Liver (tissue), 10 donors: ENCODE measurements at places on chromosomes 2 and 18. TPM values are rescaled to one million over a fixed set of nuclear protein-coding genes. Genes with fewer than 3 reads are reported as not detected.

- DNase-seq, result no peak
Observed at GRCh38 chr2:151251012-151251411, 10.7 kb downstream of the RBM43 start.

GRCh38 chr2:8154270-8154669 lies 527.6 kb upstream of the ID2 start:
- no peak for DNase-seq

DNA sequence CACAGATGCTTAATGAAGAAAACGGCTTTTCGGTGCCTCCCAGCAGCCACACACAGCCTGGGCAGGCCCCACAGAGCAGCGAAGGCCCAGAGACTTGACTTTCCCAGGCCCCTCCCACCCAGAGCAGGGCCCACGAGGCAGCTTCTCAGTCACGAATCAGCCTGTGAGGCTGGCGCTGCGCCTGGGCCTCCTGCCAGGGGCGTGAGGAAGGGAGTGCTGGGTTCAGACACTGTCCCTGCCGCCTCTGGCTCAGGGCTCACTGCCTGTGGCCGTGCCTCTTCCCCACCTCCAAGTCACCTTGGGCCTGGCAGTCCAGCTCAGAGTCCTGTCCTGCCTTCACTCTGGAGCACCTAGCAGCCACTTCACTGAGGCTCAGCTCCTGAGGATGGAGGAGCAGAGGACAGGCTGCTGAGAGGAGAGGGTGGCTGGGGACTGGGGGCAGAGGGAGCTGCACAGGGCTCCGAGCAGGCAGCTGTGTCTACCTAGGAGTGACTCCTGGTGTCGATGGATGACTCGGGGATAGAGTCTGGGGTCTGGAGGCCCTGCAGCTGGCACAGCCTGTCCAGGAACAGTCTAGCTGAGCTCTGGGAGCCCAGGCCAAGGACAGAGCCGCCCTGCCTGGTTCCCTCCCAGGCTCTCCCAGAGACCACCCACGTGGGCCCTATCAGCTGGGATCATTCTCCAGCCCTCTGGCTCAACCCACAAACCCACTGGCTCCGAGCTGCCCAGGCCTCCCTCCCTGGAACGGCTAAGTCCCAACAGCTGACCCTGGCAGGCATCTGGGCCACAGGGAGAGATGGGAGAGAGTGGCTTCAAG lies 36.4 kb upstream of the FOSL2 start:
- peak; percentile 69 for DNase-seq

DNA sequence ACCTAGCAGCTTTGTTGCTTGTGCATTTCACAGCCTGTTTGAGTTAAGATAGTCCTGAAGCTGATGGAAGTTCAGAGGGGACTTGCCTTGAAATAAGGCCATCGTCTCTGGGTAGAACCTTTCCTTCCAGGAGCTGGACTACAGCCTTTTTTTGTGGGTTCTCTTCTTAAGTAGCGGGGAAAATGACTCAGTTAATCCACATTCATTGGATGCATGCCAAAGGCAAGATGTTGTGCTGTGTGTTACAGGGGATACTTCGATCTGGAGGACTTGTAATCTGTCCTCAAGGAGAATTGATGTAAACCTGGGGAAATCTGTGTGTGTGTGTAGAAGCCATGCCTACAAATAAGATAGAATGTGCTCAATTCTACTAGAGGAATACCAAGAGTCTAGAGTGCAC lies 46.8 kb downstream of the RPIA start:
- peak; percentile 19 for DNase-seq

GRCh38 chr2:61210332-61210981 lies 48.5 kb downstream of the C2orf74 start:
- no peak for DNase-seq

GRCh38 chr2:766255-766654 lies 89.0 kb upstream of the TMEM18 start:
- no peak for DNase-seq

DNA sequence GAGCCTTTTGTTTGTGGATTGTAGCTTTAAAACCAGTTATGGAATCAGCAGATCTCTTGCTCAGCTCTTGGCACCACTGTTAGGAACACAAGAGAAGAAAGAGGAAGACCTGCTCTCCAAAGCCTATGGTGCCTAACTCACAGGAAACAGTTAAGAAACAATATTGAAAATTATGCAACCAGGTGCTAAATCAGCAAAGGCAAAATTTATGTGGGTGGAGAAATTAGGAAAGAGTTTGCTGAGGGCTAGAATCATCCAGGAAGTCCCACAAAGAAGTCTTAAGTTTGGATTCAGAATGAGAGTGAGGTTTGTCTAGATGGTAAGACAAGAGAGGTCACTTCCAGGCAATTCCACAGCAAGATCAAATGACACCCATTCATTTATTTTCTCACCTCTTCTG lies 49.4 kb downstream of the AOX1 start:
- DNase-seq, result no peak

DNA sequence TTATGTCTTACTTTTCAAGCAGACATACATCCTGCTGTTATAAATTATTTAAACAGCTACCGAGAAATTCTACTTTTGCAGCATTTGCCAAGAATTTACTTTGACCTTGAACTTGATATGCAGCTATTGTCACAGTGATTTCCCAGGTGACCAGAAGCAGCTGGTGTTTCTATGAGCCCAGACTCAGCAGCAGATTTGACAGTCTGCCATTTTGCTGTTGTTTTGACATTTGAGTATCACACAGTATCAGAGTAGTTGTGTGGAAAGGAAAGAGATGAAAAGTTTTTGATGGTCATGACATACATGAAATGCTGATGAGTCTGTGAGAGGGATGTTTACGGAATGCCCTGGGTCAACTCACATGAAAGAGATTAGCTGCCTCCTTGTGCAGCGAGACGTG lies 6.6 kb upstream of the CCDC195 start:
- DNase-seq, result no peak

DNA sequence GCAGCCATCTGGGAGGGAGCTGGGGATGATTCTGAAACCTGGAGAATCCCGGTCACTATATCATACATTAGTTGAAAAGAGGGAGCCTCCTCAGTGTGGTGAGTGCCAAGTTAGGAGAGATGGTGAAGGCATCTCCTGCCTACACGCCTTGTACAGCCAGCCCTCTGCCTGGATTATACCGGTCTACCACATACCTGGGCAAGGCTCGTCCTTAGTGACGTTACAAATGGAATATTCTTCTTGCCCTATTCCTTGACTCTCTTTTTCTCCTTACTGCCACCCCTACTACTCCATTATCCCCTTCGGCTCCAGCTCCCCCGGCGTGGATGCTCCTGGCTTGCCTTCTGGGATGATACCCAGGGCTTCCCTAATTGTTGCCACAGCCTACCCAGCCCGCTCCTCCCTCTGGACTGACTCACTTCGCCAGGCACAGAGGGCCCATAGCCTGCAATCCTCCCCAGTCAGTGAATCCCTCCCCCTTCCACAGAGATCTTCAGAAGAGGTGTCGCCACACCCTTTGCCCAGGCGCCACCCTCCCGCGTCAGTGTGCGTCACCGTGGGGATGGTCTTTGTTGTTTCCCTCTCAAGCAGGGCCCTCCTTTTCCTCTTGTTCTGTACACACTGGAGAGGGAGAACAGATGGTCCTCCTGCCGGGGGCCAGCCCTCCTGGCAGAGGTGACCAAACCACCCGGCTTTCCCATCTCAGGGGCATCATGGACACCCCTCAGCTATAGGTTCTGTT lies 115.2 kb upstream of the EPAS1 start:
- no peak for DNase-seq

GRCh38 chr2:223050900-223051504 lies 988 bp upstream of the KCNE4 start:
- no peak for DNase-seq

GRCh38 chr2:207419331-207419730 lies 110.4 kb upstream of the CREB1 start:
- DNase-seq, result no peak

DNA sequence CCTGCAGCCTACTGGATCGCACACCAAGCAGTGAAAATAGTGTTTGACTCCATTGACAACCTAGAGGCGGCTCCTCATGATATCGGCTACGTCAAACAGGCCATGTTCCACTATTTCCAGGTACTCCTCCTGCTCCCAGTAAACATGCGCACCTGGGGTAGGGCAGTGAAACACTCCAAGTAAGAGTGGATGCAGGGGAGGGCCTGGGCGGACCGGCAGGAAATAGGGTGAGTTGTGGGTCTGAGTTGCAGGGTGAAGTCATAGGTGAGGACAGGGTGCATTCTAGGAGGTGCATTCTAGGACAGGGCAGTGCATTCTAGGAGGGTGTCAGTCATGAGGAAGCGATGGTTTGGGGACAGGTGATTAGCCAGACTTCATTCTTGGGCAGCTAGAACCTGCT lies 5.0 kb downstream of the NAGK start:
- DNase-seq, result no peak

GRCh38 chr2:186709529-186710450 lies 15.9 kb downstream of the FAM171B start:
- no peak for DNase-seq

DNA sequence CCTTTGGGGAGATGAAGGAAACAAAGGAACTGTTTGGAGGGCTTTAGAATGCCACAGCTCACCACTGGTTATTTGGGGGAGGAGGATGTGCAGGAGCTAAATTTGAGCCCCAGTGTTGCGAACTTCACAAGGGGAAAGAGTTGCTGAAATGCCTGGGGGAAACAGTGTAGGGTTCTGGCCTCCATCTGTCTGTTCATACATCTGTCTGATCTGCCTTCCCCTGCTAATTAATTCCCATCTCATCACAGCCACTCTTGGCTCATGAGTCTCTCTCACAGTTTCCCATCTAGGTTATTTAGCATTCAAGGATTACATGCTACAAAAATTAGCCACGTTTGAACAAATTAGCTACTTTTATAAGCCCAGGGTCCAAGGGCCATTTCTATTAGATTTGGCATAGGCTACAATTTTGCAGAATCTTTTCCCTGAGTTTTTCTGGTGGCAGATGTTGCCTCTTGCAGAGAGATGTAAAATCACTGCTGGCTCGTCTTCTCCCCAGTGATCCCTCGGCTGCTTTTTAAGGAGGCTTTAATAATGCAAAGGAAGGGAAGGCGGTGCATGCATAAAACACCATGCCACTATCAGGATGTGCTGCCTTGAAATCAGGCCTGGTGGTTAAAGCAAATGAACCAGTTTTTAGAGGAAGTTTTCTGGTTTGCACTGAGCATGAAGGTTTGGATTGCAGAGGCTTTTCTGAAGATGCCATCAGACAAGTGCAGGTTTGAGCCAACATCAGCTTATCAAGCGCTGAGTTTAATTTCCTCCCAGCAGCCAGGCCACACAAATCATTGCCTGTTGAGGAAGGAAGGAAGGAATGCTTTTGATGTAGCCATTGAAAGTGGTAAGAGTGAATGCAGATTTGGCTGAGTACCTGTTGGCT lies 35.0 kb downstream of the ADD2 start:
- DNase-seq, result no peak

DNA sequence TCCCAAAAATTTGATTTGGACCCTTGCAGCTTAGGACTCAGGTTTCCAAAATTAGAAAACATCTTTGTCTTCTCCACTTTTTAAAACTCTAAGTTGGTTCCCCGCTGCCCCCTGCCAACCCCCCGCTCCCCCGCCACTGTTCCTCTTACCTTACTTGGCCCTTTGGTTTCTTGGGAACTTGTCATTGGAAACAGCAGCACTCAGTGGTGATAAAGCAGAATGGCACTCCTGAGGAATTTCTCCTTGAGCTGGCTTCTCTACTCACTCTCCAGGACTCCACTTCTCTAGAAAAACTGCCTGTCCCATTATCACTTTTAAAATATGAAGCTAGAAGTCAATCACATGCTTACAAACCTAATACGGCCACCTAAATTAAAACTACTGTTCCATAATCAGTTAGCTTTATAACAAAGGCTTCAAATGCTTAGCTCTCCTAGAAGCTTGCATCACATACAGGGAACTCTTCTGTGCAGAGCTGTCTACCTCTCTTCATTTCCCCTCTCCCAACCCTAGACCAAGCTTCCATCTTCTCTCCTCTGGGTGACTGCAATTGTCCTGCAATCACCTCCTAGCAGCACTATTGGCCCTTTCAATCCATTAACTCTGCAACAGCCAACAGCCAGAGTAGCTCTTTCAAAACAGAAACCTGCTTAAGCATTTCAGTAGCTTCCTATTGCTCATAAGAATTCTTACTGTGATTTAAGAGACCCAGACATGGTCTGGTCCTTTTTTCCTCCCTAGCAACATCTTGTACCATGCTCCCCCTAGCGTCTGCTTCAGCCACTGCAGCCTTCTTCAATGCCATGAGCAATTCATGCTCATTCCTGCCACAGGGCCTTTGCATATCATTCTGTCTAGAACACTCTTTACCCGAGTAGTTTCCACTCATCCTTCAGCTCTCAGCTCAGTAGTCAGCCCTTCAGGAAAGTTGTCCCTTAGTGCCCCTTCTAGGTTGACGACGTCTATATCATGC lies 15.2 kb upstream of the PLEKHM3 start:
- DNase-seq, result peak; percentile 65

DNA sequence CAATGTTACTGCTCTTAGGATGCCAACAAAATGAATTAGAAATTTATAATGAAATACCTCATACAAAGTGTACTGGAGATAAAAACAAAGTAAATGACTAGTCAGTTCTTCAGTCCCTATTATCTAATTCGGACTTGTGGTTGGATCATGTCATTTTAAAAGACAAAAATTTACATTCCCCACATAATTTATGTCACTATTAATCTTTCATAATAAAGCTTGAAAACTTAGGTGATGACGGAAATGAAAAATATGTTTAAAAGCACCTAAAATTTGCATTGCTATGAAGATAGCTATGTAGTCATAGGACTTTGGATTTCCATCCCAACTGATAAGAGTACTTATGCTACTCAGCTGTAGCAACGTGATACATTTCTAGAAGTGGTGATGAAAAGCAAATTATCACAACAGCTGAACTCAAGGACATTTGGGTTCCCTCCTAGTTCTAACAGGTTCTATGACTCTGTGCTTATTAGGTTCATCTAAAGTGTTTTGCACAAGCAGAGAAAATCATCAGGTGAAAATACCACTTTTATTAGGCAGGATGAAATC lies 58.4 kb downstream of the LRPPRC start:
- DNase-seq, result no peak

- DNase-seq, result no peak
Observed at GRCh38 chr18:22705328-22705727, 227.8 kb upstream of the RBBP8 start.

GRCh38 chr18:70301667-70302066 lies 12.8 kb downstream of the SOCS6 start:
- no peak for DNase-seq

DNA sequence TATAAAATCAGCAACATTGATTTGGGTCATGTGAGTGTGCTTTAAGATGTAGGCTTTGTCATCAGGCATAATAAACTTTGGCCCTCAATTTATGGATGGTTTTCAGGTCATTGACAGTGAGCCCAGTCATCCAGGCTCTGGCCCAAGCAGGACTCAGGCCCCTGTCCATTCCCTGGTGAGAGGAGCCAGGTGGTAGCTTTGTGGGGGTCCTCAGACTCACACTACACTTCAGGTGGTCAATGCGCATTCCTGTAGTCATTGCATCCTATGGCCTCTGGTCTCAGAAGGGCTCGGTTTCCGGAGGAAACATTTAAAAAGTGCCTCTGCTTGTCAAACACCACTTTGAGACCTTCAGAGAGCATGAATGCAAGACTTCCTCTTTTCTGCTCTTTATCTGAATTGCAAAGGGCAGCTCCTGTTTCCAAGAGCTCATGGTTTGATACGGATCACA lies 20.2 kb downstream of the LGALSL start:
- DNase-seq, result no peak

GRCh38 chr2:1715184-1716013 lies 28.9 kb downstream of the PXDN start:
- DNase-seq, result no peak

Gene ACP1
- total RNA-seq, result 59.9 TPM

Gene COL6A3
- total RNA-seq, result 28.7 TPM

Gene LYPD1
- total RNA-seq, result 0.17 TPM

Gene VSNL1
- total RNA-seq, result 6.3 TPM

Gene TCF23
- total RNA-seq, result under 0.01 TPM

Gene FRZB
- 0.47 TPM for total RNA-seq

Gene PDE11A
- total RNA-seq, result 5.9 TPM

Gene HOXD11
- total RNA-seq, result not detected

Gene PXDN
- 21.5 TPM for total RNA-seq

Gene LAMA1
- 0.67 TPM for total RNA-seq
